ENCODE measurements at places on chromosomes 1 and 21.

GRCh38 chr1:234841710-234842231 is 231.8 kb upstream of the IRF2BP2 start:
- no peak for DNase-seq

- DNase-seq, result no peak
These were observed 565.2 kb upstream of the ADAMTS5 start for GRCh38 chr21:27532076-27532475.

- no peak for DNase-seq
These were observed 15.8 kb upstream of the CYB5R1 start for GRCh38 chr1:202982715-202983430.

DNA sequence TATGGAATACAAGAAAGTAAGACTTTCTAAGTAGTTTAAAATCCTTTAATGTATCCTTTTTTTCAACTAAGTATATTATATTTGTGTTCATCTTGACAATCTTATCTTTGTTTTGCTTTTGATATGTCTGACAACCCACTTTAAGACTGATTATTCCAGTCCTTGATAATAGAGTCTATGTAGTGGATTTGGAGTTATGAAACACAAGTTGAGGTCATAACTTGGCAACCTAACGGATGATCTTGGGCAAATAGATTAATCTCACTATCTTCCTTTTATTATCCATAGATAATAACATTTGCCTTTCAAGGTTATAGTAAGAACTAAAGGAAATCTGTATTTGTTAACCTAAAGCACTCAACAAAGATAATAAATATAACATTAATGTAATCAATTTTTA is 4.8 kb upstream of the GBP2 start:
- no peak for DNase-seq

DNA sequence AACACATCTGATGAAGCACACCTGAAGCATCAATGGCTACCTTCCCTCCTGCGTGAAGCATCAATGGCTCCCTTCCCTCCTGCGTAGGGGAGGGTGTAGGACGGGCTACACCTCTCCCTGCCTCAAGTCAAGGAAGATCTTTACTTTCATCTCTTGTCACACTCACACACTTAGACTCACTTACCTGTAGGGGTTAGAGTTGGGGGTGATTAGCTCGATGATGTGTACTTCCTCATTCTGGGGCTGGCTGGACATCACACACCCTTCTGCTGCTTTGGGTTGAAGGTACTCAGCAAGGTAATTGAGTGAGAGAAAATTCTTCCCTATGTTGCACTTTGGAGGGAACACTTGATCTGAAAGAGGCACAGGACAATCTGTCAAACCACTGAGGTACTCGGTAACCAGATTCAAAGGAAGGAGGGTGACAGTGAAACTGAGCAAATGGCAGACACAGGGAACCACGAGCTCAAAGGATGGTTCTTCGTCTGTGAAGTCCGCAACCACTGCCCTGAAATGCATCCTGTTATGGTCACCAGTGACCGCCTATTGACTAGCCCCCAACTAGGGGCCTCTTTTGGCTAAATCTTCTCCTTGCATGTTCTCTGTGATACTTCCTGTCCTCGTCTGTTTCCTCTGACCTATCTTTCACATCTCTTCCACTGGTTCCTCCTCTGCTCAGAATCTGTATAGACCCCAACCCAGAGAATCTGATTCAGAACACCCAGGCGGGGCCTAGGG is 156.2 kb downstream of the TGFBR3 start:
- DNase-seq, result no peak

DNA sequence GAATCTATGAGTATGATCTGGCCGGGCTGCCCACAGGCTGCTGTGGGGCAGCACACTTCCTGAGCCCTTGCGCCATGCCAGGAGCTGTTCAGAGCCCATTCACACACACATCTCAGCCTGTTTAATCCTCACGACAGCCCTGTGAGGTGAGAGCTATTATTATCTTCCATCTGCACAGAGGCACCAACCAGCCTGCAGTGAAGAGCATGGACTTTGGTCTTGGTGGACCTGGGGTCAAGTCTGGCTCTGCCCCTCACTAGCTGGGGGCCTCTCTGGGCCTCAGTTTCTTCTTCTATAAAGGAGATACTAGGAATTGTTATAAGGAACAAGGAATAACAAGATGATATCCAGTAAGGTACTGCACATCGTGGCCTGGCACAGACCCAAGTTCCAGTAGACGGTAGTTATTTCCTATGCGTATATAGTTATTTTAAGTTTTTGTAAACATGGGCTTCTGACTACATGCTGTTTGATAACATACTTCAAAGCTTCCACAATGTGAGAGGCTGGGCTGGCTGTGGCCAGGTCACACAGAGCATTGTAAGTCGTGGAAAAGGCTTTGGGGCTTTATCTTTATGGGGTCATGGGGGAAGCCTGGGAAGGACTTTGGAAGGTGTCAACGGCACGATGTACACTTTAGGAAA is 3.4 kb upstream of the PADI2 start:
- DNase-seq, result no peak

DNA sequence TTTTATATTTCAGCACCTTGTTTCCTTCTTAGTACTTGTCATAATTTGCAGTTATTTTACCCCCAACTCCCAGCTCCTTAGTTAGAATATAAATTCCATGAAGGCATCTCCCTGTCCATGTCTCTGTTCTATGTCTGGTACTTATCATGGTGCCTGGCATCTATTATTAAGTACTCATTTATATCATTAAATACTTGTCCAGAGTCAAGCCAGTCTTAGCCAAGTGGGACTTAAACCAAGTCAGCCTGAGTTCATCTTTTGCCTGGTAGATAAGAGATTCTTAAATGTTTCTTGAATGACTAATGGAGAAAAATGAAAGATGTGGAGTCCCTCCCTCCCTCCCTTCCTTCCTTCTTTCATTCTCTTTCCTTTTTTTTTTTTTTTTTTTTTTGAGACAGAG is 9.4 kb downstream of the SLC25A44 start:
- DNase-seq, result no peak

DNA sequence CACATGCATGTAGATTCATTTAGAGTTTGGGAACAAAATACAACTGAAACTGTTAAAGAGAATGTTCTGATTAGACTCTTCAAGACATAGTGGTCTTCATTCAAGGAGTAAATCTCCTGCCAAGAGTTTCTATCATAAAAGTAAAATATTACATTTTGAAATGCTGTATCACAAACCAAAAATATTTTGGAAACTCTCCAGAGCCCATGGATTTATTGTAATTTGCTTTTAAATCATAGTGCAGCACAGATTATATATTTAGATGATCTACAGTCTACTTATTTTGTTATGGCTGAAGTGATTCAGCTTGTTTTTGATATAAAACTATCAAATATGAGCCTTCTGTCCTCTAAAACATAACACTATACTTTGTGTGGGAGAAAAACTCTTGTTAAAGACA is 105.3 kb downstream of the DISP1 start:
- no peak for DNase-seq

GRCh38 chr1:27070390-27071048 is 57.9 kb upstream of the TENT5B start:
- no peak for DNase-seq

DNA sequence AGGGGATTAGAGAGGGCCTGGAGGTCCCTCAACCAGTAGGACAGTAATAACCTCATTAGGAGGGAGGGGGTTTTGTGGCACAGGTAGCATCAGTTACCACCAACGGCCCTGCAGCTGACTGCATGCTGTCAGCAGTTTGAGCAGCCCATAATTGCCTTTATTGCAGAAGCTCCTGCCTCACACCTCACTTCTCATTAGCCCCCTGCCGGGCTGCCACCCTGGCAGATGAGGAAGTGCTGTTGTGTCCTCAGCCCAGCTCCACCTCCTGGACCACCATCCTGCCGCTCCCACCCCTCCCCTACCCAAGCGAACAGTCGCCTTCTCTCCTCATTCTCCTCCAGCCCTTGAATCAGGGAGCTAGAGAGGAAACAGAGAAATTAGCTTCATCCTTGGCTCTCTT is 237.4 kb downstream of the LMX1A start:
- no peak for DNase-seq

DNA sequence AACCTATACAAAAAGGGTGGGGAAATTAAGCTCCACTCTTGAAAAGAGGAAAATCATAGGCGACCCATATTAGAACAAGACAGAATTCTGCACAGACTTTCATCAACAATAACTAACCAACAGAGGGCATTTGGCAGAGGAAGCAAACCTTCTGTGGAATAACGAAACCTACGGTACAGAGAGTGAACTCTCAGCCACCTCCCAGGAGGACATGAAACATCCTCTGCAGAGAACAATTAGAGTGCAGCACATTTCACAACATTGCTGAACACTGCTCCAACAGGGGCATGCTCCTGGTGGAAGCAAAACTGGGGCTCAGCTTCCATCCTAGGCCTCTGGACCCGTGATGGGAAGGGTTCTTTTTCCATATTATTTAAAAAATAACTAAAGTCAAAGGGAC is 110.9 kb downstream of the KCNJ15 start:
- no peak for DNase-seq
